Caudate nucleus (tissue), 63 donors: ENCODE measurements at places on chromosomes 5 and 9.

- no peak for DNase-seq
Observed at GRCh38 chr5:98624145-98624880, 149.2 kb upstream of the RGMB start.

GRCh38 chr5:116764941-116765340 is 190.3 kb upstream of the SEMA6A start:
- no peak for DNase-seq

DNA sequence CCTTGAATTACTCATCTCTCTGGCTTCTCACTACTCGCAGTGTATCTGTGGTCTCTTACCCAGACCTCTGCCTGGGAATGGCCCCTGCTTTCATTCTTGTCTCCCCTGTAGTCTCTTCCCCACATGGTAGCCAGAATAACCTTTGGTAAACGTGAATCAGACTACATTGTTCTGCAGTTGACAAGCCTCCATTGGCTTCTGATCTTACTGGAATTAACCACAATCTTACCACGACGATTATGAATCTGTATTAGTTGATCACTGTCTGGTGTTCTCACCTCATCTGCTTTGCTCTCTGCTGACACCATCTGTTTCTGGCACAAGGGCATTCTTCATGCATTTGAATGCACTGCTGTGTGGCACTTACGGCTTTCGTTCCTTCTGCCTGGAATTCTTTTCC is 781.2 kb downstream of the MTRR start:
- DNase-seq, result no peak

DNA sequence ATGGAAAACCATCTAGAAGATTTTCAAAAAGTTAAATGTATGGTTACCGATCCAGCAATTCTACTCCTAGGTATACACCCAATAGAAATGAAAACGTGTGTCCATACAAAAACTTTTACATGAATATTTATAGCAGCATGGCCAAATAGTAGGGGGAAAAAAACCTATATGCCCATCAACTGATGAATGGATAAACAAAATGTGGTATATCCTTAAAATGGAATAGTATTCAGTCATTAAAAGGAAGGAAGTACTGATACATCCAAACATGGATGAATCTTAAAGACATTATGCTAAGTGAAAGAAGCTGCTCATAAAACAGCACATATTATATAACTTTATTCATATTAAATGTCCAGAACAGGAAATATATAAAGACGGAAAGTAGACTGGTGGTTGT is 93.2 kb upstream of the SPOCK1 start:
- DNase-seq, result no peak

GRCh38 chr9:35859990-35860339 is 10.2 kb downstream of the OR13J1 start:
- no peak for DNase-seq
